Tibial nerve (tissue), 4 donors: ENCODE measurements at places on chromosomes 2 and 18.
A peak's percentile ranks its signal among the peaks of the same experiment; 100 is the strongest.

GRCh38 chr2:241063587-241063986 lies 38.5 kb downstream of the MTERF4 start:
- peak; percentile 11 for DNase-seq

DNA sequence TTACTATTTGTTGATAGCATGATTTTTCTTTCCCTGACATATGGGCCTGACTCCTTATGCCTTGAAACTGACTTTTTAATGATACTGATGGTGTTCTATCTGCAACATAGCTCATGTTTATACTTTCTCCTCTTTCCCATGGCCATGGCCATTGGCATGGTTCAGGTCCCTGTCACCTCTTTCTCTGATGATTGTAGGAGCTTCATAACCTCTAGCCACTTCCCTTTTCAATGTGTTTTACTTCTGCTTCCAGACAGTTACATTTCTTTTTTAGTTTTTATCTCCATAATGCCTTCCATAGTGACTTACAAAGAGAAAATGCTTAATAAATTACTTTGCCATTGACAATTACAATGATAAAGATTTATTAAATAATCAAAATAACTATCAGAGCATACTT lies 177.9 kb upstream of the SETBP1 start:
- DNase-seq: no peak

DNA sequence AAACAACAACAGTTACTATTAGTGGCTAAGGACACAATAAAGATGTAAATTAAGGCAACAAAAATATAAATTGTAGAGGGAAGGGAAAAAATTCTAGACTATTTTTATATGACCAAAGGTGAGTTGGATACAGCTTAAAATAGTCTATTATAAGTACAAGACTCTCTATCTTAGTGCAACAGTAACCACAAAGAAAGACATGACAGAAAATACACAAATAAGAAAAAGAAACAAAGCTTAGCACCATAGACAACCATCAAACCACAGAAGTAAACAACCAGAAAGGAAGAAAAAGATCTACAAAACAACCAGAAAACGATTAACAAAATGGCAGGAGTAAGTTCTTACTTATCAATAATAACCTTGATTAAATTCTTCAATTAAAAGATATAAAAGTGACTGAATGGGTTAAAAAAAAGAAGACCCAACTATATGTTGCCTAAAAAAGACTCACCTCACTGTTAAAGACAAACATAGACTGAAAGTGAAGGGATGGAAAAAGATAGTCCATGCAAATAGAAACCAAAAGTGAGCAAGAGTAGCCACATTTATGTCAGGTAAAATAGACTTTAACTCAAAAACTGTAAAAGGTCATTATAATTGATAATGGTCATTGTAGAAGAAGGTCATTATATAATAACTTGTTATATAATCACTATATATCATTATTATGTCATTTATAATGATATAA lies 62.5 kb downstream of the USP40 start:
- DNase-seq: no peak

GRCh38 chr2:157777427-157777826 lies 98.7 kb downstream of the ACVR1 start:
- no peak for DNase-seq

DNA sequence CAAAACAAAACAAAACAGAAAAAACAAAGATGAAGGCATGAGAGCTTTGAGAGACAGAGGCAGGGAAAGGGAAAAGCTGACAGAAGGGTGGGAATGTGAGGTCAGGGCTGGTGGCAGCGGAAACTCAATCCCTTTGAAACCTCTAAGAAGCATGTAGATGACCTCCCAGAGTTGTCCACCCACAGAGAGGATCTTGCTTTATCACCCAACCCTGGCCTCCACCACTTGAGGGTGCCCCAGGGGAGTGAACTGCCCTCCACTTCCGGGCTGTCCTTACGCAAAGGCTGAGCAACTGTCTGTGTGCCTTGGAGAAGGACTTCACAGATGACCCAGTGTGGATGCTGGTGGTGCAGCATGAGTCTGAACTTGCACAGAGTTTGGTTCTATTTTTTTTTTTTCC lies 26.7 kb downstream of the PDCL3 start:
- no peak for DNase-seq

GRCh38 chr2:207066791-207067460 lies 98.8 kb downstream of the KLF7 start:
- DNase-seq: no peak

DNA sequence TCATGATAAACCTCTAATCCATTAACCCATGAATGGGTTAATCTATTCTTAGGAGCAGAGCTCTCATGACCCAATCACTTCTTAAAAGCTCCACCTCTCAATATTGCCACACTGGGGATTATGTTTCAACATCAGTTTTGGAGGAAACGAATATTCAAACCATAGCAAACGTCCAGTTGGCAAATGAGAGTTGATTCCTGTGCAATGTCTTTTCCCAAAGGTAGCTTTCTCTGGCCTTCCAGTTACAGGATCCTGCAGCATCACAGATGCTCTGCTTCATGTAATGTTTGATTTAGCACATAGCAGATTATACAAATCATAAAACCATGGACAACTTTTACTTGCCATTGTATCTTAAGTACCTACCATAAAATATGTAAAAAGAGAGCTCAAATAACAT lies 481.0 kb downstream of the TNS1 start:
- peak; percentile 40 for DNase-seq

DNA sequence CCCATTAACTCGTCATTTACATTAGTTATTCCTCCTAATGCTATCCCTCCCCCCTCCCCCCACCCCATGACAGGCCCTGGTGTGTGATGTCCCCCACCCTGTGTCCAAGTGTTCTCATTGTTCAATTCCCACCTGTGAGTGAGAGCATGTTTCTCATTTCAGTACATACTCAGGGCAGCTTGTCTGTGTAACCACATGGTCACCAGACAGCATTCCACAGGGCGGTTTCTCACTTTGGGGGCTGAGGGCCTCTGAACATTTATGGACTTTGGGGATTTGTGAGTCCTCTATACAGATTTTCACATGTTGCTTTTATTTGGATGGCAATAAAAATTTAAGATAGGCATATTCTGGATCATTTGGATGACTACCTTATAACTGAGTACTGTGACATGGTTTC lies 84.0 kb downstream of the LYPD6B start:
- DNase-seq: no peak

GRCh38 chr2:238558456-238559099 lies 131.9 kb downstream of the ASB1 start:
- no peak for DNase-seq
